Astrocyte of the cerebellum (primary cell): ENCODE measurements at places on chromosomes 2 and 18.

- no peak for DNase-seq
Measured at GRCh38 chr2:119425620-119426395, 5.8 kb upstream of the TMEM37 start.

DNA sequence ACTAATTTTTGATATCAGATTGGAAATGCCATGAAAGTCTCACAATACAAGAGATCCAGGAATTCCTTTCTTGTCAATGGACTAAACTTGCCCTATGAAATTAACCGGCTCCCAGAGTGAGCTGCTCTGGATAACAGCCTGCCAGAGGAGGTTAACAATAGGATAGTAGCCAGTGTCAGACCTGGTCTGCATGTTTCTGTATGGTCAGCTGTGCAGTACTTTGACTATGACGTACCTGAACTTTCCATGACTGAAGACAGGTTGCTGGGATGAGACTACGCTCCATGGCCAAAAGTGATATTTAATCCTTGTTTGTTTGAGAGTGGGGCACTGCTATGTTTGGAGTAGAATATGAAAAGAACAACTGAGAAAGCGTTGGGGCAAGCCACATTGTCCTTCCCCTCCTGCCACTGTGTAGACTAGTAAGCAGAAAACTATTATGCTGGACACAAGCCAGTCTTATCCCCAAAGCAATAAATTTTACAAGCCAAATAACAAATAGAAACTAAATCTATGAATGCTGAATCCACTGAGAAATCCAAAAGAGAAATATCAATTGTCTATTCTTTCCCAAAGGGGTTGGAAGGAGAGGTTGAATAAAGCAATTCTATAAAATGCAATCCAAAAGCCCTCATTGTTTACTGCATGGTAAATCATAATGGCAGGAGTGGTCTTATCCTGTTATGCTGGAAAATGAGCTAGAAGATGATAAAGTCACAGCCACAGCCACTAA, 115.5 kb upstream of the CYP26B1 start:
- no peak for DNase-seq

- peak; percentile 15 for DNase-seq
Measured at GRCh38 chr18:62751341-62751821, 36.0 kb downstream of the PHLPP1 start.

DNA sequence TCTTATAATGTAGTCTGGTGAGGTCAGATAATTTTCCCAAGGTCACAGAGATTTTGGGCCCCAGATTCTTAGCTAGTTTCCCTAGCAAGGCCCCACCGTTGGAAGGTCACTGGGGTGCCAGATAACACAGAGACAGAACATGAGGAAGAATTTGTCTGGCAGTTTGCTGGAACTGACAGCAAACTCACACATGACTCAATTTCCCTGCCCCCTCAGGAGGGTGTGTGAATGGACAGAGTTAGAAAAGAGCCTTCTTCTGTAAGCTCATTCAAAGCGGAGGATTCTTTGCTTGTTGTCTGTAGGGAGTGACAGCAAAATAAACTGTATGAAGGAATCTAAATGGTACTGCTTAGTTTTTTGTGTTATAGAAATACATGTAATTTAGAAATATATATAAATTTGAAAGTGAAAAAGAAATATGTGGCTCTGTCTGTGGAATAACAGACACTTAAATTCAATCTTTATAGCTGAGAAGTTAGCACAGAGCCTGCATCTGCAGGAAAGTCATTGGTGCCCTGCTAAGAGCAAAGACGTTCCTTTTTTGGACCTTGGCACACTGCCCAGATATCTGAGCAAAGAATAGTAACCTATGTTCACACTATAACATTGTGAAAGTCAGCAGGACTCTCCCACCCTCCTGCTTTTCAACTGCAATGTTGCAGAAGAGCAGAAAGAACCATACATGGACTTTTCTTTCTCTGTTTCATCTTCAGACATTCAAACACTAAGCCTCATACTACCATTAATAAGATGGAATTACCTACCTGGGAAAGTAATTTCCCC, 2.1 kb downstream of the MDH1 start:
- DNase-seq, result no peak

DNA sequence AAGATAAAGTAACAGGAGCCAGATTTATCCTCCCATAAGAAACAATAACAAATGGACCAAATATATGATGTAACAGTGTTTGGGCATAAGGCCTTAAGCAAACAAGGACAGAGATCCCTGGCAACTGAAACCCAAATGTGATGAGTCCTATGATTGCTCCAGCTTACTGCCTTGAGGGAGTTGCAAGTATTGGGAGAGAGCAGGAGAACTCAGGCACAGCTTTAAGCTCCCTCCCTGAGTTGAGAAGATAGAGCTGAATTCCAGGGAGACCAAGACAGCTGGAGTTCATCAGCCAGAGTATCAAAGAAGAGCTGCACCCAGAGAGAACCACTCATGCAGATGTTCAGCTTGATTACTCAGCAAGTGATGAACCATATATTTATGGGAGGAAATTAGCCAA, 814.5 kb upstream of the RAB6C start:
- DNase-seq, result no peak

- DNase-seq, result no peak
Measured at GRCh38 chr2:181658444-181658843, 1.5 kb upstream of the CERKL start.

DNA sequence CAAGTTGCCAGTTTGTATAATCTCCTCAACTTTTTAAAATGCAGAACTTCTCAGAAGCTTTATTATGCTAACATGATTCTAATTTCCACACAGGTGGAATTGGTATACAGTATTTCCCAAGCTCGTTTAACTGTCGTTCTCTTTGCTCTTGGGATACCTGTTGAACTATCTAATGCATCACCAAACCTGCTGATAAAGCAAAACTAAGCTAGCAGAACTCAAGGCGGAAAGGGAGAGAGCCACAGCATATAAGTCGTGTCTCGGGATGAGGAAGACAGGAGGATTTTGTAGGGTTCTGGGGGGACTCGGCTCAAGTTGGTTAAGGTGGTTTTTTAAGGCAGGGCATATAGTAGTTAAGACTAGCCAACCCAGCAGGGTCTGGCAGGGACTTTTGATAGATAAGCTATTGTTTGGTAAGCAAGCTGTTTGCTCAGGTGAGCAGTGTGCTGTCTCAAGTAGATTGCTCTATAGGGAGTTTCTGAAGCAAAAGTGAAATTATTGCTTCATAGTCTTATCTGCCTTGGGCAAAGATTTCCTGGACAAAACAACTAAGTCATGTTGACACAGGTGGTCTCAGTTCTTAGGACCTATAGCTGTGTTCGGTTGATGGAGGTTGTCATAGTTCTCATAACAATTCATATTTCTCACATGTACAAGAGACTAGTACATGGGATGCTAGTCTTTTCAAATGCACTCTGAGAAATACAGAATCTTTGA, 28.2 kb upstream of the CHRNA1 start:
- no peak for DNase-seq

GRCh38 chr2:234611209-234611608, 114.3 kb upstream of the ARL4C start:
- DNase-seq, result no peak

DNA sequence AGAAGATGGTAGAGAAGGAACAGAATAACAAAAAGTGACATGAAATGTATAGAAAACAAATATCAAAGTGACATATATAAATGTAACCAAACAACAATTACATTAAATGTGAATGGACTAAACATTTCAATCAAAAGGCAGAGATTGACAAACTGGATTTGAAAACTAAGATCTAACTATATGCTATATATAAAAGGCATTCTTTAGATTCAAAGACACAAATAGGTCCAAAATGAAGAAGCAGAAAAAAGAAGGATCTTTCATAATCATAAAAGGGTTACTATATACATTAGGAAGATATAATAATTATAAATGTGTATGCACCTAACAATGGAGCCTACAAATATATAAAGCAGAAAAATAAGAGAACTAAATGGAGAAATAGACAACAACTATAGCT, 183.7 kb downstream of the METTL4 start:
- DNase-seq, result no peak

- DNase-seq, result no peak
Measured at GRCh38 chr2:231883468-231883881, 42.7 kb downstream of the NPPC start.

DNA sequence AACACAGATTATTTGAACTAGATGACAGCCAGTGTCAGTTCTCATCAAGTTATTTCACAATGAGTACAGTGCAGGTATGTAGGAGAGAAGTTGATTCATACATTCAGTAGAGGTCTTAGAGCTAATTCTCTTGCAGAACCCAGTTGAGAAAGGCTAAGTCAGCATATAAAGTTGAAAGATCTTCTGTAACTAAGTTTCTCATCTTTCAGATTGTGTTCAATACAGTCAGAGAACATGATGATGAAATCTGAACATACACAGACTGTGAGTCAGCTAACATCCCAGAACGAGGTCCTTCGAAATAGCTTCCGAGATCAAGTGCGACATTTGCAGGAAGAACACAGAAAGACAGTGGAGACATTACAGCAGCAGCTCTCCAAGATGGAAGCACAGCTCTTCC, 41.9 kb upstream of the LIMS1 start:
- DNase-seq, result peak; percentile 64

GRCh38 chr2:26903676-26904075, 55.7 kb downstream of the DPYSL5 start:
- no peak for DNase-seq

- no peak for DNase-seq
Measured at GRCh38 chr2:220181165-220181564, 553.7 kb downstream of the SLC4A3 start.

DNA sequence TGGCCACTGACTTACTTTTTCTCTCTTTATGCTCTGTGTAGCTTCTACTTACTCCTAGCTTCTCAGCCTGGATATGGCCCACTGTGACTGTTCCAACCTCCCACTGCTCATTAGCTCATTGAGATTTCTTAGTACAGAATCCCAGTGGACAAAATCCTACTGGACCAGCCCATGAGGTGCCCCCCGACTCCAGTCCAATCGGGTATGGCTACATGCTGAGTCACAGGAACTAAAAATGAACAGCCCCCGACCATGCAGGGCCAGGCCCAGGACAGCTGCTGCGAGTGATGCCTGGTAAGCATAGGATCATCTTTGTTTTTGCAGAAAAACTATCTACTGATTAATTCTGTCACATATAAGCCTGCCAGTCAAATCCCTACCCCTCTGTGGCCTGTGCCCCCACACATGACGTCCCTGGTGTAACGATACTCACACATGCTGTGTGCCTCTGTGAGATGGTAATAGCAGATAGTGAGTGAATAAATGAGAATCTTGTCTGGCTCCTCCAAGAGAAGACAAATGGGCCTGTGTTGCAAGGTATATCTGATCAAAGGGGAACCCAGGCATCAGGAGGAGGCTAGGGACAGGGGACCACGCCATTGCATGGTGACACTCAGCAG, 85.9 kb upstream of the KLF7 start:
- DNase-seq, result no peak

GRCh38 chr2:61984682-61985081, 79.2 kb downstream of the COMMD1 start:
- no peak for DNase-seq

GRCh38 chr18:50797142-50797541, 22.7 kb downstream of the MRO start:
- DNase-seq, result no peak

DNA sequence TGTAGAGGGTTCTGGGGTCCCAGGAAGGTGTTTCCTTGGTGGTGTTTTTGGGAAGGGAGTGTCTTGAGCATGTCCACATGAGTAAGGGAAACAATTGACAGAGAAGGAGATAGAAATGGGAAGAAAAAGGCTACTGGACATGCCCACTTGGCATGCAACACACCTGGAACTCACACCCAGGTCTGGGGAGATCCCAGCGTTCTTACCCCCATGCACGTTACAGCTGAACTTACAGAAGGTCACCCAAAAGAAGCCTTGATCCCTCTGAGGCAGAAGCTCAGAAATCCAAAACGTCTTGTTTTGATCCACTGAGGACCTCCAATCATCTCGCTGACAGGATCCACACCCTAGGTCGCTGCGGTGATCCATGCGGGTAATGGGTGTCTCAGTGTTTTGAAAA, 142.0 kb downstream of the ZNF516 start:
- DNase-seq, result no peak

- no peak for DNase-seq
Measured at GRCh38 chr2:170694316-170694715, 20.8 kb upstream of the SP5 start.

GRCh38 chr2:32711219-32711618, 83.4 kb downstream of the TTC27 start:
- peak; percentile 67 for DNase-seq

DNA sequence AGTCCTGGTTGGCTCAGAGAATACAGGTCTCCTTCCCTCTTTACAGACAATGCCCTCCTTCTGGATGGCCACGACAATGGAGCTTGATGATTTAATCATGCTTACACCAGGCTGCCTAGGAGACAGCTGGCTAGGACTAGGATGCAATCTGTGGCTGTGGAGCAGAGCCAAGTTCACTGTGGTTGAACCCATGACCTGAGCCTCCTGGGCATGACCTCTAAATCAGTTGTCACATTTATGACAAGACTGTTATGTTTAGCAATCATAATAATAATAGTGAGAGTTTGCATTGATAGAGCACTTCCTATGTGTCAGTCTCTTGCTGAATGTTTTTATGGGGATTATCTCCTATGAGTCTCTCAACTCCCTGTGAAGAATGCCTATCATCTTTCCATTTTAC, 244.1 kb downstream of the ICOS start:
- no peak for DNase-seq

DNA sequence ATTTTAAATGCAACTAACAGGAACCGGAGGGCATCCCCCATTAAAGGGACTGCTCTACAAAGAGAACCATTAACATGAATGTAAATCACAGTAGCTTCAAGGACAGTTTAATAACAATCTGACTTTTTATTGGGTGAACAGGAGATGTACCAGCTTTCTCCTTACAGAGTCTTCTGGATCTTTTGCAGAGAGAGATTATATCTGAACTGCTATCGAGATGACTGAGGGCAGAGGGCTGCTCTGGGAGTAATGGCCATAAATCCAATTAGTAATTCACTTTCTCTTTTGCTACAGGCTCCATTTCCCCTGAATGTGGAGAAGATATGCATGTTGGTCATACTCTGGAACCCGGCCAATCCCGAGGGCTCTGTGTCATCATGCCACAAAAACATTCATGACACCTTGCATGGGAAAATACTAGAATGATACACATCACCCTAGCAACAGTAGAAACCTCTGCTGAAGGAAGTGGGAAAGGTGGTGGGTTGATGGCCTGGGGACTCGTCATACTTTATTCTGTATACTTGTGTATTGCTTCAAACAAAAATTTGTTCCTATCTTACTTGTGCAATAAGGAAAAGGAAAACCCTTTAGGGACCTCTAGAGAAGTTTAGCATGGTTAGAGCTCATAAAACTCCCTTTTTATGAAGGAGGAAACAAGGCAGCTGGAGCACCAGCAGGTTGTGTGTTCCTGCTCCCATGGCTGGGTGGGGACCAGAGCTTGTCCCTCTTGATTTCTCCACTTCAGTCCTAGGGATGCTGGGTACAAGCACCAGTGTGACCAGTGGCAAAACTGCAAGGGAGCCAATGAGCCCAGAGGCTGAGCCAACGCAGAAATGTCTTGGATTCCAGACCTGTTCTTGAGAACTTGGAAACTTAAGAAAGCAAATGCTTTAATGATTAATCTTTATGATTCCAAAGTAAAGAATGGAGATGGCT, 26.0 kb downstream of the CTAGE1 start:
- DNase-seq, result peak; percentile 77

DNA sequence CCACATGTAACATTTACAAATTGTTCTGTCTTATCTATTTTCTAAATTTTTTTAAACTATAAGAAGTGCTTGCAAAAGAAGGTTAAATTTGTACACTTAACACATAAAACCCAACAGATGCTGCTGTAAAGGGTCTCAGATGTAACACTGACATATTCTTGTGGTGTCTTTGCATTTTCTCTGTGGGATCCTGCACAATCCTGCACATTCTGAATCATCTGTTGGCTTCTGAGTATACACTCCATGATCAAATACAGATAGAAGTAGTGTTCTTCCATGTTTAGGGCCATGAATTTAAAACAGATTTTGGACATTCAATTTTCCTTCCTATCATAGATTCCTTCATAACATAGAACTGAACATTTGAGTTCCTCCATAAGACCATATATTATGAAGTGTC, 89.0 kb downstream of the SPRED2 start:
- DNase-seq, result no peak
